ENCODE measurements at places on chromosomes 16 and 17. TPM values are rescaled to one million over a fixed set of nuclear protein-coding genes. Genes with fewer than 3 reads are reported as not detected.

GRAP gene
- total RNA-seq = 3.6 TPM

TEKT1 gene
- total RNA-seq = 1.2 TPM

TEX19 gene
- not detected for total RNA-seq

FAM171A2 gene
- total RNA-seq = 60.8 TPM

MMP15 gene
- total RNA-seq = 12.6 TPM

PIRT gene
- 0.94 TPM for total RNA-seq

TAC4 gene
- total RNA-seq = not detected

PRAC2 gene
- total RNA-seq = not detected

SLC6A2 gene
- total RNA-seq = not detected

NTN3 gene
- 5.8 TPM for total RNA-seq

C16orf95 gene
- total RNA-seq = 3.1 TPM

TMEM92 gene
- not detected for total RNA-seq

KRTAP4-1 gene
- total RNA-seq = not detected

HCRT gene
- not detected for total RNA-seq

NPIPA1 gene
- 39.3 TPM for total RNA-seq

ZNF213 gene
- 8.3 TPM for total RNA-seq

HOXB9 gene
- total RNA-seq = not detected

JPH3 gene
- total RNA-seq = 56.0 TPM

LPCAT2 gene
- total RNA-seq = 3.1 TPM

SCNN1B gene
- not detected for total RNA-seq

WNT9B gene
- total RNA-seq = not detected

ACLY gene
- 118 TPM for total RNA-seq

IQCK gene
- total RNA-seq = 10.8 TPM

CMTM3 gene
- total RNA-seq = 8.7 TPM

ACE gene
- total RNA-seq = 5.3 TPM

CFAP52 gene
- total RNA-seq = 2.2 TPM

KRT33B gene
- total RNA-seq = not detected

NOXO1 gene
- 0.78 TPM for total RNA-seq

WIPI1 gene
- 10.5 TPM for total RNA-seq

ZNF205 gene
- total RNA-seq = 18.9 TPM

ABCA3 gene
- 34.8 TPM for total RNA-seq

Measured in occipital lobe (tissue), 3 donors.